ENCODE measurements at places on chromosomes 2 and 18.

DNA sequence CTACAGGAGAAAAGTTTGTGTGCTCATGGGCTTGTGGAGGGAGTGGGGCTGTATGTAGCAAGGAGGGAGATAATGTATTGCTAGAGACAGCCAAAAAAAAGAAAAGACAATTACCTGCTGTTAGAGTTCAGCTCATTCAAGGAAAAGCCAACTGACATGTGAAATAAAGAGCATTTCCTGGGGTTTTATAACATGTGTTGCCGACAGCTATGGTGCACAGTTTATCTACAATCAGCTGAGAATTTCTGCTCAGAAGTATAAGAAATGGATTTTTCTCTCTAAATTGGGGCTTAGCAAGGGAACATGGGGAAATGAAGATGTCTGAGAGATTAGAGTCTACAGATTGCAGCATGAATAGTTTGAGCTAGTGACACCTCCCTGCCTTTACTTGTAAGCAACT, 674.1 kb downstream of the SUCLG1 start:
- DNase-seq: no peak

DNA sequence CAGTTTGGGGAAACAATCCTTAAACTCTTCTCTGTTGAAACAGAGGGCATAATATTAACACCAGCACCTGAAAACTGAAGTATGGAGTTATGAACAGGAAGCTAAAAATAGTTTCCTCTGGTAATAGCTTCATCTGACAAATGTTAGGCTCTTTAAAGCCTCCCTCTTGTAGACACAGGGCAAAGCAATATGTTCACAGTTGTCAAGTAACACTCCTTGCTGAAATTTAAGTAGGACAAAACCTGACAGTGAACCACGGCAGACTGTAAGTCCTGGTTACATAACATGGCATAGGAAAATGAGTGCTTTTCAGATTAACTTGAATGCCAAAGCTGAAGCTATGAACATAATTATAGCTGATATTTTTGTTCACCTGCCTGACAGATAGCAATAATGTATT, 172.9 kb downstream of the CMPK2 start:
- no peak for DNase-seq

DNA sequence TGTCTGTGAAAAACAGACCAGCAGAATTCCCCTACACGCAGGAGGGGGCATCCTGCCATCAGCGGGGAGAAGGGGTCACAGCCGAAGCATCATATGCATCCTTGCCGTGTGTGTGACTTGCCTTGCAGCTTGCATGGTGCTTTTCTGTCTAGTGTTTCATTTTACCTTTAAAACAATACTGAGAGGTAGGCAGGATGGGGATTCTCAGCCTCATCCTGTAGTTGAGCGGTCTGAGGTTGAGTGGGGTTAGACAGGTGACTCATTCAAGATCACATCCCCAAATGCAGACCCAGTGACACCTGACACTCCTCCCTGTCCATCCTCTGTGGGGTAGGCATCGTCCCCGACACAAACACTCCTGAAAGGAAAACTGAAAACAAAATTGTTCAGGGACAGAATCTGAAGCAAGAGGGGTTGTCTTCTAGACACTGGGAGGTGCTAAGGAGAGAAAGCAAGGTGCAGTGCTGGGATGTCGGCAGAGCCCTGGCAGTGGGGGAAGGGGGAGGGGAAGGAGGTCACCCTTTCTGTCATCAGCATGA, 7.9 kb downstream of the ARL4C start:
- DNase-seq: peak; percentile 32

- no peak for DNase-seq
These were observed 1453.9 kb upstream of the NXPH2 start for GRCh38 chr2:140234116-140234515.

DNA sequence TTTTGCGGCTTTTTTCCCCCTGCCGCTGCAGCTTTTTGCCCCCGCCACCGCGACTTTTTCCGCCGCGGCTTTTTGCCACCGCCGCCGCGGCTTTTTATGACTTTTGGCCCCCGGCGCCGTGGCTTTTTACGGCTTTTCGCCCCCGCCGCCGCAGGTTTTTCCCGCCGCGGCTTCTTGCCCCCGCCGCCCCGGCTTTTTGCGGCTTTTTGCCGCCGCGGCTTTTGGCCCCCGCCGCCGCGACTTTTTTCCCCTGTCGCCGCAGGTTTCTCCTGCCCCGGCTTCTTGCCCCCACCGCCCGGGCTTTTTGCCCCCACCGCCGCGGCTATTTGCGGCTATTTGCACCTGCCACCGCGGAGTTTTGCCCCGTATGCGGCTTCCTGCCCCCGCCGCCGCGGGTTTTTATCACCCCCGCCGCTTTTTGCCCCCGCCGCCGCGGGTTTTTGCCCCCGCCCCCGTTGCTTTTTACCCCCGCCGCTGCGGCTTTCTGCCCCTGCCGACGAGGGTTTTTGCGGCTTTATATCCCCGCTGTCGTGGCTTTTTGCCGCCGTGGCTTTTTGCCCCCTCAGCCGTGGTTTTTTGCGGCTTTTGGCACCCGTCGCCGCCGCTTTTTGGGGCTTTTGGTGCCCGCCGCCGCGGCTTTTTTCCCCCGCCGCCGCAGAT, 2750.9 kb downstream of the RPIA start:
- no peak for DNase-seq

DNA sequence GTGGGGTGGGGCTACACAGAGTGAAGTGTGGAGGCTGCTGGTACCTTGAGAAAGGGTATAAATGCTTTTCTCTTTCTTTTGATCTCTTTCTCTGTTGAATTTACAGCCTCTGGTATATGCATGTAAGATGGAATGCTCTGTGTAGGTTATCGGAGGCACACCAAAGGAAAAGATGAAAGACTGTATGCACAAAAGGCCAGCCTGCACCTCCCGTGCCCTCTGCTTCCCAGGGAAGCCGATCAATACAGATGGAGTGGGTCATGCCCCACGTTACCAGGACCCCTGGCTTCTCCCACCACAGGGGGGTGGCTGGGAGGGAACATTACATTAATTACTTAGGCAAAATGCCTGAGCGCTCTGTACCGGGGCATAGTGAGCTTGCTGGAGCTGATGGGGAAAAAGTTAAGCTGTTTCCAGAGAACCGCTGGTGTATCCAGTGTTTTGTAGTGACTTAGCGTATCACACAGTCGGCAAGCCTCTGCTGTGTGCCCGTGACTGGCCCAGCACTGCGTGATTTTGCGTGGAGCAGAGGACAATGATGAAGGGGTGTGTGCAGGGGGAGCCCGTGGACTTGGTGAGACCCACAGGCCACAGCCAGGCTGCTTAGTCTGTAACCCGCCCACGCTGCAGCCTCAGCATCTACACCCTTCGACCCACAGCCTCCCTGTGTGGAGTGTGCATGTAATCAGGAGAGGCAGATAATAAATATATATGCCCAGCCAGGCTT, 8.0 kb downstream of the ALLC start:
- no peak for DNase-seq

GRCh38 chr2:240611601-240612210, 13.6 kb upstream of the GPR35 start:
- no peak for DNase-seq
